Amygdala (tissue), 56 donors: ENCODE measurements at places on chromosomes 1 and 21.
A peak's percentile ranks its signal among the peaks of the same experiment; 100 is the strongest.

DNA sequence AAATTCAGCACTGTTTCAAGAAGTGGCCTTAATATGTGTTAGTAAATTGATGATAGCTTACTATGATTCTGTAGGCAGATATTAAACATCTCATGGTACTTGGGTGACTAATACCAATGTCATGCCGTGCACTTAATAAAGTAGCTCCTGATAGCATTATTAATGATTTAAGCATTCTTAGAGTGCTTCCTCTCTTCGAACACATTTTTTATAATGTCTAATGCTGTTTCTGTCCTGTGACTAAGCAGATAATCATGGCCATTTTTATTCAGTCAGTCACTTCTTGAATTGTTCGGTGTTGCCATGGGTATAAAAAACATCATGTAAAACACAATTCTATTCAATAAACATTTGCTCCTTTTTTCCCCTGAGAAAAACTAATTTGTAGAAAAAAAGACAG is 804.6 kb upstream of the ADGRL4 start:
- no peak for DNase-seq

DNA sequence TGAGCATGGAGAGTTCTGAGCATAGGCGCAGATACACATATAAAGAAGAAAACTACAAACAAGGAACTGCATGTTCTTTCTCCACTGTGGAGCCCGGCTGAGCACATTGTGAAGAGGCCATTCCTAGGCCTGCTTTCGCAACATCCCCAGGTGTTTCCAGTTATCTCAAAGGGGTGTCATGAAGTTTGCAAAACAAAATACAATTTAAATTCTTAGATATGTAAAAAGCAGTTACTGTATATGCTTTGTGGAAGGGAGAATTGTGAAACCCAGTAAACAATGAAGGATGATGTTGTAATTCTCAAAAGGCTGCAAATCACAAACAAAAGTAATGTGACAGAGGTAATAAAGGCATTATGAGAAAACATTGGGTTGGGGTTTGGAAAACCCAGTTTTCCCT is 98.6 kb upstream of the ZNF644 start:
- no peak for DNase-seq

DNA sequence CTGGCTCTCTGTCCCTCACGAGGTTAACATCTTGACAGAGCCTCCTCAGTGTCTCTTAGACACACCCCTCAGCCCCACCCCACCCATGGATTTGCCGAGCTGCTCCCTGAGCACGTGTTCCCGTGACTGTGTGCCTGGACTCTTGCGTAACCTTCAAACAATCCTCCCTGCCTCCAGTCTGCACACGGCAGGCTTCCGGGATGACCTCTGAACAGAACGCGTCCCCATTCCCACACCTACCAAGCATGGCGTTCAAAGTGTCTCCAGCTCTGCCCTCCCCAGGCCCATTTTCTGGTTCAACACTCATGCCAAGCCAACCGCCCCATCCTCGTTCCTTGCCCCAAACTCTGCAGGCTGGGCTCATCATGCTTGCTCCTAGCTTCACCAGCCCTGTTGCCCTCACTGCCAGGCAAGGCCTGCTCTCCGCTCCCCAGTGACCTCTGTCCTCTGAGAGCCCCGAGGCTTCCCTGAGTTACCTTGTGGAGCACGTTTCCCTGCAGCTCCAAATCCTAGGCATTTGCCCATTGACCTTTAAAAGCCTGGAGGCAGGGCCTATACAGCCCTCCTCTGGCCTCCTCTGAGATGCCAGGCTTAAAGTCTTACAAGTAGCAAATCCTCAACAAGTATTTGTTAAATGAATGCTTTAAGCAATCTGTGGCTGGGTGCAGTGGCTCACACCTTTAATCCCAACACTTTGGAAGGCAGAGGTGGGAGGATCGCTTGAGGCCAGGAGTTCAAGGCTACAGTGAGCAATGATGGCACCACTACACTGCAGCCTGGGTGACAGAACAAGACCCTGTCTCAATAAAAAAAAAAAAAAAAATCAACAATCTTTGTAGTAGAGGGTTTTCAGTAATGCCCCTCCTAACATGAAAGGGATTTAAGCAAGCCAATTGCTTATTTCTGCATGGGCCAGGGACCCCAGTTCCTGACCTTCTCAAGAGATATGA is 5.0 kb downstream of the AGT start:
- no peak for DNase-seq

DNA sequence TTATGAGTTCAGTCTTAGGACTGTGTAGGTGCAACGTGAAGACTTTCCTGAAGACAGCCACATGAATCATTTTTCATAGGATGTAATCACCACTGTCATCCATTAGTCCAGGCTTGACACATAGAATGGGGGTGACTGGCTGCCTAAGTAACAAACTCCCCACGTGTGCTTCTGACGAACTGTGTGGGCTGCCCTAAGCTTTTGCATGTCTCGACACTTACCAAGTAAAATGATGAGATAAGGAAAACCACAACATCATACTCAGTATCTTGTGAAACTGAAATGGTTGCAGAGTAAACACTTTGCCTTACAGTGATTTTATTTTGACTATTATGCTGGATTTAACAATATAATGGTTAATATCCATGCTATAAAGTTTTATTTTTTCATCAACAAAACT is 19.5 kb downstream of the ERG start:
- no peak for DNase-seq

GRCh38 chr1:235450886-235451483 is 53.3 kb downstream of the B3GALNT2 start:
- no peak for DNase-seq

DNA sequence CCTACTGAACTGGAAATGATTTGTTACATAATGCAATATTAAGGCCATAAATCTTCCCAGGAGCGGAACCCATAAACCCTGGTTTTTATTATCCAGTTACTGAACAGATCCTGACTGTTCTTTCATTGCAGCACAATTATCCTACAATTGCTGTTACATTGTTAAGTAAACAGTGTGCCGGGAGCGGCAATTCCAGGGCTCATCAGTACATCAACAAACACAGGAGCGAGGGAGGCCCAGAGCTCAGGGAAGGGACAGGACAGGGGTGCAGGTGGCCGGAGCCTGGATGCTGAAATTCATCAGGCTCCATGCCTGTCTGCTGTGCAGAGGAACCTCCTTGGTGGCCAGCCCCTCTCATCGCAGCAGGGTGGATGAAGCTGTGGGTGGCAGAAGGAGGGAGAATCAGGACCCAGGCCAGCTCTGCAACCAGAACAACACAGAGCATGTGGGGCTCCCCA is 544.7 kb downstream of the NPHP4 start:
- no peak for DNase-seq

- no peak for DNase-seq
Observed at GRCh38 chr1:71899881-71900280, 382.5 kb downstream of the NEGR1 start.

GRCh38 chr1:61301824-61302657 is 219.7 kb downstream of the NFIA start:
- no peak for DNase-seq

DNA sequence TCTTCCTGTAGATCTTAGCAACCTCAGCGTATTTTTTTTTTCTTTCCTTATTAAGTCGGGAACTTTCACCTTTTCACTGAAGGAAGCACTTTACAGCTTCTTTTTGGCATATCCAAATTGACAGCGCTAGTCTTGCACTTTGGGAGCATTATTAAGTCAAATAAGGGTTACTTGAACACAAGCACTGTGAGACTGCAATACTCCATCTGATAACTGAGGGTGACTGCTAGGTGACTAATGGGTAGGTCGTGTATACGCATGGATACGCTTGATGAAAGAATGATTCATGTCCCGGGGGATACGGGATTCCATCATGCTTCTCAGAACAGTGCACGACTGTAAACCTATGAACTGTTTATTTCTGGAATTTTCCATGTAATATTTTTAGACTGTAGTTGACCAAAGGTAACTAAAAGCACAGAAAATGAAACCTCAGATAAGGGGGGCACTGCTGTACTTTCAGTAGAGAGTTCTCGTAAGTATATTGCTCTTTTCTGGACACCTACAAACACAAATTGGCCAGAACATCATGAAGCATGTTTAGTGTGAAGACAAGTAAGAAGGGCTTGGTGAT is 364.7 kb downstream of the SMYD3 start:
- DNase-seq, result no peak

- no peak for DNase-seq
Observed at GRCh38 chr1:42904434-42904833, 54.2 kb downstream of the SLC2A1 start.

- DNase-seq, result no peak
Observed at GRCh38 chr1:241782396-241782795, 65.6 kb upstream of the EXO1 start.

DNA sequence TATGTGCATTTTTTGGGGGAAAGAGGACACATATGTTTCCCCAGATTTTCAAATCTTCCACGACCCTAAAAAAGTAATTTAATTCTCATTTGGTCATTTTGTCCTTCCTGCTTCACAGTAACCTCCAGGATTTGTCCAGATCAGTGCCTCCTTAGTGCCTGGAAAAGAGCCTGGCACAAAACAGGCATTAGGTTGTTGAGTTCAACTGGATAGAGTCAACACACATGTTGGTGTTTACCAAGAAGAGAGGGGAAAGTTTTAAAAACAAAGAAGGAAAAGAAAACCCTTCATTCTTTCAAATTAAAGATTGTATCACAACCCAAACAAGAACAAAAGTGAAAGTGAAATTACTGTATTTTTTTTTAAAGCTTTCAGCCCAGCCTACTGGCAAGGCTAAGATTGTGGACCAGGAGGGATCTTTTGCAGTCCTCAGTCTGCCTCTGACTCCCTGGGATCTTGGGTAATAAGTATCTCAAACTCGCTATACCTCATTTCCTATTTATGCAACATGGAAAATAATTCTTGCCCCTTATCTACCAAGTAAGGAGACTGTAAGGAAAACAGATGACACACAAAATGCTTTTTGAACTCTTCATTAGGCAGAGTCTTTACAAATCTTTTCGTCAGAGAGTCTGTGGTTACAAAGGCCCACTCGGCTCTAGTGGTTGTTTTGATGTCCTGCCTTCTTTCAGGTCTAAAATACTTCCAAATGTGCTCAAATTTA is 57.8 kb downstream of the ZNF281 start:
- no peak for DNase-seq

DNA sequence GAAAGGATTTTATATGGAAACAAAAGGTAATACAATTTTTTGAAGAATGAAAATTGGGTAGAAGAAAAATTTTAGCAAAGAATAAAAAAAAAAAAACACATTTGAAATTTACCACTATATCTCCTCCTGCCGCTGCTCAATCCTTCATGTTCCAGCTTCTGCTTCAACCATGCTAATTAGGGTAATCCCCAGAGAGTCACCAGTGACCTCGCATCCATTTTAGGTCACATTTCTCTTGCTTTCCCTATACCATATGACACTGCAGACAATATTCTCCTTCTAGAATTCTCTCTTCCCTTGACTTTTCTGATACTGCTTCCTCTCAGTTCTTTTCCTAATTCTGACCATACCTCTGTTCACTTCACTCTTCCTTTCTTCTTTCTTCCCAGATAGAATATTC is 237.1 kb downstream of the USH2A start:
- no peak for DNase-seq

DNA sequence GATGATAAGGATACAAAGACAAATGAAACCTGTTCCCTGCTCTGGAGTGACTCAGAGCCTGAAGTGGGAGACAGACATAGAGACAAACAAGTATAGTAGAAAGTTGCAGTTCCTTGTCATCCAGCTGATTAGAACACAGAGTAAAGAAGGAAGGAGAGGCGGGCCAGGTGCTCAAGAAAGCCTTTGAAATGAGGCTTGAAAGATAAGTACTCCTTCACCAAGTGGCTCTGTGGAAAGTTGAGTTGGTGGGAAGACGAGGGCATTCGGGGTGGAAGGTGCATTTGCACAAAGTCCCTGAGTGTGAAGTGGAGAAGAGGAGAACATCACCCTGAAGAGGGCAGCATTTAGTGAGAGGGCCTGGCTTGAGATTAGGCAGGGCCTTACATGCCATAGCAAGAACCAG is 17.0 kb downstream of the MARK1 start:
- no peak for DNase-seq

DNA sequence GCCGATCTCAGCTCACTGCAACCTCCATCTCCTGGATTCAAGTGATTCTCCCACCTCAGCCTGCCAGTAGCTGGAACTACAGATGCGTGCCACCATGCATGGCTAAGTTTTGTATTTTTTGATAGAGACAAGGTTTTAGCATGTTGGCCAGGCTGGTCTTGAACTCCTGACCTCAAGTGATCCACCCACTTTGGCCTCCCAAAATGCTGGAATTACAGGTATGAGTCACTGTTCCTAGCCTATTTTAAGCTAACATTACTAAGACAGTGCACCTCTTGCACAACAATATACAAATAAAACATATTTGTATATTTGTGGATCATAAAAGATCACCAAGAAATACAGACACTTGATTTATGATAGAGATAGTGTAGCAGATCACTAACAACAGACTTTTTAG is 139.1 kb downstream of the DUSP10 start:
- DNase-seq, result no peak

DNA sequence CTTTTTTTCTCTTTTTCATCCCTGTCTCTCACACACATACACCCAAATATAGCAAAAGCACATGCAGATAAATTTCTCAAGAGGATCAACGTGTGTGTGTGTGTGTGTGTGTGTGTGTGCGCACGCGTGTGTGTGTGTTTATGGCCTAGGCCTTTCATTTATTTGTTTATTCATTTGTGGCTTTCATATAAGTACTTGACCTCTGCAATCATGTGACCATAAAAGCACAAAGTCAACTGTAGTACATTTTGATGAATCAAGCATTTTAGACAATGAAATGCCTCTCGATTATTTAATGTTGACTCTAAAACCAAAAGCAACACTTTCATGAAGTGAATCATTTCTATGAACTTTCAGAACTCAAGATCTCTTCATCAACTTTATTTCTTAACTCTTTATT is 194.1 kb upstream of the ADGRL2 start:
- no peak for DNase-seq

GRCh38 chr1:89949991-89950624 is 44.8 kb upstream of the ZNF326 start:
- DNase-seq, result no peak

- no peak for DNase-seq
Observed at GRCh38 chr1:94068999-94069918, 51.7 kb downstream of the ABCA4 start.

DNA sequence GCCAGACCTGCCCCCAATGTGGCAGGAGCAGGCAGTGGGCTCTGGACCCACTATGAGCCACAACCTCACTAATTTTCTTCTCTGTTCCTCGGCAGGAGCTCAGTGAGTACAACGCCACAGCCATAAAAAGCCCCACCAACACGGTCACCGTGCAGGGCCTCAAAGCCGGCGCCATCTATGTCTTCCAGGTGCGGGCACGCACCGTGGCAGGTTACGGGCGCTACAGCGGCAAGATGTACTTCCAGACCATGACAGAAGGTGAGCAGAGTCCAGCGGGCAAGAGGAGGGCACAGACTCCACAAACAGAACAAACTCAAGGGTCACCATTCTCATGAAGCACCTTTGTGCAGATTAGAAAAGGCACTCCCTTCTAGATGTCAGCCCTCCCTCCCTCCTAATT is 79.9 kb downstream of the LACTBL1 start:
- DNase-seq, result no peak

- peak; percentile 77 for DNase-seq
Observed at GRCh38 chr1:147700042-147701006, 30.0 kb upstream of the ACP6 start.

DNA sequence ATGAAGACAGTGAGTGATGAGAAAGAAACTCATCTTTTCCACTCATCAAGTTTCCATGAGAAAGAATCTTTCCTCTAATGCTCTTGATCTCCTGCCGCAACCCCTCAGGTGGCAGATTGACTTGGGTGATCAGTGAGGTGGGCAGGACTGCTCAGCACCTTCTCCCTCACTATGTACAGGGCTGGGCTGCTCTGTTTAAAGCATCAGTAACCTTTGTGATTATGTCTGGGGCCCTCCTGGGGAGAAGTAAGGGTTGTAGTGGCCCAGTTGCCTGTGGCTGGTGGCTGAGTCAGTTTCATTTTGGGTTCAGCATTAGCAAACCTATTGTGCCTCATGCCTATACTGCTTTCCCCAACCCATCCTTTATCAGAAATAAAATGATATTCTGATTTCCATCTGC is 366.0 kb downstream of the TTLL7 start:
- DNase-seq, result no peak
